ENCODE measurements at places on chromosomes 12 and 14.

- no peak for DNase-seq
These were observed 225.2 kb downstream of the FUT8 start for GRCh38 chr14:65637780-65638179.

- no peak for DNase-seq
These were observed 343 bp upstream of the NOVA1 start for GRCh38 chr14:26598081-26598671.

- no peak for DNase-seq
These were observed 55.3 kb upstream of the FGD4 start for GRCh38 chr12:32344047-32344446.

- DNase-seq = no peak
These were observed 79.4 kb downstream of the DACT1 start for GRCh38 chr14:58717211-58717610.

DNA sequence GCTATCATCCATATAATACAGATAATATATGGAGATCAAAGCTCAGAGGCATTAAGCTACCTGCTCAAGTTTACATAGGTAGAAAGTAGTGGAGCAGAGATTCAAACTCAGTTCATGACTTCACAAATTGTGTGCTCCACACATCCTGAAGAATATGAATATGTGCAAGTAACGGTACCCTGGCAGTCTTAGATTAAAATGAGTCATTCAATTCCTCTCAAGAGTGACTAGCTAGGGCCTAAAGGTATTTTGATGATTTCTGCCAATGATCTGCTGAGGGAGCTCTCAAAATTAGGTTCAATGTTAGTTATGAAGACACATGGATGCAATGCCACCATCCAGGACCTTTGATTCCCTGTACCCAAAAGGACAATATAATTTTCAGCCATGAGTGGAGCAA lies 58.9 kb downstream of the GRIP1 start:
- DNase-seq = no peak

GRCh38 chr12:119089380-119090013 lies 89.2 kb upstream of the HSPB8 start:
- no peak for DNase-seq

- no peak for DNase-seq
These were observed 127.6 kb upstream of the ARID2 start for GRCh38 chr12:45601888-45602287.

GRCh38 chr14:43003845-43004244 lies 1397.2 kb downstream of the LRFN5 start:
- no peak for DNase-seq

- no peak for DNase-seq
These were observed 287.6 kb upstream of the PWP1 start for GRCh38 chr12:107397890-107398500.

- no peak for DNase-seq
These were observed 114.1 kb upstream of the PWP1 start for GRCh38 chr12:107571492-107571891.

- DNase-seq = no peak
These were observed 23.6 kb upstream of the FOS start for GRCh38 chr14:75254901-75255584.

DNA sequence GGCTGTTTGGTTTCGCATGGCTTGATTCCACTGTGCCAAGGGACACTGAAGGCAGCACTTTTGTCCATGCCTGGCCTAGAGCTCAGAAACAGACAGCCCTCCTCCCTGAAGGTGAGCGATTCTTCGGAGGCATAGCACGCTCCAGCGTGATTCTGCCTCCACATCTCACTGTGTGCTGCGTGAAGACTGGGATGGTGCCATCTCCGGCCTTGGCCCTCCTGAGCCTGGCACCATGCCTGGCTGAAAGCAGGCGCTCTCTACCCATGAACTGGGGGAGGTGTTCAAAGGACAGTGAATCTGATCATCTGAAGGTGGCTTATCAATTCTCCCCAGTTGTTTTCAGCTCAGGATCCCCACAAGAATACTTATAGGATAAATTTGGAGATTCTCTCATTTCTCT lies 187.4 kb downstream of the TTC7B start:
- no peak for DNase-seq

GRCh38 chr14:76293923-76294322 lies 82.0 kb upstream of the ESRRB start:
- DNase-seq = no peak

DNA sequence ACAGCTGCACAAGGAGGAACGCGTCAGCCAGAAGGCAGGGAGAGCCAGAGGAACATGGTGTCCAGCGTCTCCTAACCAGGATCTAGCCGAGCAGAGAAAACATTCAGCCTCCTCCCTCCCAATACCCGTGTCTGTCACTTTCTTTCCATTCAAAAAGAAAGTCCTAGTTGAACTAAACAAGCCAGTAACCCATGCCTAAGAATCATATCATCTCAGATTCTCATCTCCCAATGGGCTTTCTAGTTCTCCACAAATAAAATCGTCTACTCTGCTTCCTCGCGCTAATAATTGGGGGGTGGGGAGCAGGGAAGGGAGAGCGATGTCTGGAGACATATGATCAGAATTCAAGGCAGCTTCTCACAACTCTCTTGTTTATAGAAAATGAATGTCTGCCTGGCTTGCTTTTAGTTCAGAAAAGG lies 7.4 kb downstream of the NKX2-1 start:
- no peak for DNase-seq

DNA sequence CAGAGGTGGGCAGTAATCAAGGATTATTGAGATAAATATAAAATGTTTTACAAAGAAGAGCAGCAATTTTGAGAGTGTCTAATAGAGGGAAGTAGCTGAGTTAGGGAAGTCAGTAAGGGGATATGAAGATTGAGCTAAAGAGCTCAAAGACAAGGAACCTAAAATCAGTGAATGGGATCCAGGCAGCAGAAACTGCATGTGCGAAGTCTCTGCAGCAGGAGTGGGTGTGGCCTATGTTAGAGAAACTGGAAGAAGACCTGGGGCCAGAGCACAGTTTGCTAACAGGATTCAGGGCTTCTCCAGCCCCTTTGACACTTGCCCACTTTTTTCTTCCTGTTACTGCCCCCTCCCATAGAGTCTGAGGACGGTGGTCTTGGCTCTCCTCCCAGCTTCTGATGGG lies 36.3 kb upstream of the PLXNC1 start:
- peak; percentile 44 for DNase-seq

DNA sequence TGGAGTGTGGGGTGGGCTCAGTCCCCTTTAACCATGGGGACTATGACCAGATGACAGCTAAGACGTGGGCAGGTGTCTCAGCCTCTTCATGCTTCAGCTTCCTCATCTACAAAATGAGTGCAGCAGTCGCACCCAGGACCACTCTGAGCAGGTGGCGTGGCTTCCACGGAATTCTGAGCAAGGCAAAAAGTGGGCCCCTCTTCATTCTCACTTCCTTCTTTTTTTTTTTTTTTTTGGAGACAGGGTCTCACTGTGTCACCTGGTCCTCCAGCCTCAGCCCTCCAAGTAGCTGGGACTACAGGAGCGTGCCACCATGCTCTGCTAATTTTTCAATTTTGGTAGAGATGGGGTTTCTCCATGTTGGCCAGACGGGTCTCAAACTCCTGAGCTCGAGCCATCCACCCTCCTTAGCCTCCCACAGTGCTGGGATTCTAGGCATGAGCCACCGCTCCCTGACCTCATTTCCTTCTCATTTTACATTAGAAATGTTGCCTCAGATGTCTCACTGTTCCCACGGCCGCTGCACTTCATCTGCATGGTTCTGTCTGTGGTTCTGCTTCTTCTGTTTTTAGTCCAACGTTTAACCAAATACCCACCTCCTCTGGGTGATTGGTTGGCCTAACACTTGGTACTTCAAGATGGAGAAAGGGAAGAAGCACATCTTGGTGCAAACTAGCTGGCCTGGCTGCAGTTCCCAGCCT lies 41.3 kb upstream of the BCL7A start:
- DNase-seq = peak; percentile 87

DNA sequence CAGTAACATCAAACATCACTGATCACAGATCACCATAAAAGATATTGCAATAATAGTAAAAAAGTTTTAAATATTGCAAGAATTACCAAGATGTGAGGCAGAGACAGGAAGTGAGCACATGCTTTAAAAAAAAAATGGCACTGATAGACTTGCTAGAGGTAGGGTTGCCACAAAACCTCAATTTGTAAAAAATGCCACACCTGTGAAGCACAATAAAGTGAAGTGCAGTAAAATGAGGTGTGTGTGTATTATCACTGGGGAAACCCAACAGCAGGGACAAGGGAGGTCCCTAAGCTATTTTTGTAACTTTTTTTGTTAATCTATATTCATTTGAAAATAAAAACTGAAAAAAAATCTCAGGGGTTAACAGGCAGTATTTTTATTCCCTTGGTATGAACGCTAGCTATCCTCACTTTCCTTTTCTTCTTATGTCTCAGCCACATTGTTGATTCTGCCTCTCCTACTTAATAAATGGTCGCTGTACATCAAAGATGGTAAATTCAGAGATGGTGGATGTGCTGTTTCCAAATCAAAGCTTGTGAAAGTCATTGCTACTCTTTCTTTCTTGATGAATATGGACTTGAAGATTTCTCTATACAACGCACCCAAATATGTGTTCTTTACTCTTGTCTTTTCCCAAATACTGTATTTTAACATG lies 14.0 kb upstream of the KLRD1 start:
- DNase-seq = no peak

DNA sequence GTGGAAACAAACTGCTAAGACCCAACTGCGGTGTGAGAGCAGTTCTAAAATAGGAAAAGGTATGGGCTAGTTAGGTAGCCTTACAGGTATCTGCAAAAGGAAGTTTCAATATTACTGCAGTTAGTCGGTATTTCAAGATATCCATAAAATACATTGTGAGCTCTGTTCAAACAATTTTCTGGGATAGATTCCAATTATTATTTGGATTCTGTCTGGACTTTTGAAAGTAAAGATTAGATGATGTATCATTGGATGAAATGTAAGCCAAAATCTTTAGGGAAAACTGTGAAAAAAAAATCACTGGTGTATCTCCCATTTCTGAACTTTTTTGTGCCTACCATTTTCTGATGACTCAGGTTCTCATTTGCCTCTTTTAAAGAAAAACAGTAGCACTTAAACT lies 621.6 kb downstream of the CCER1 start:
- no peak for DNase-seq

- no peak for DNase-seq
These were observed 37.9 kb downstream of the LRRK2 start for GRCh38 chr12:40262657-40263056.

DNA sequence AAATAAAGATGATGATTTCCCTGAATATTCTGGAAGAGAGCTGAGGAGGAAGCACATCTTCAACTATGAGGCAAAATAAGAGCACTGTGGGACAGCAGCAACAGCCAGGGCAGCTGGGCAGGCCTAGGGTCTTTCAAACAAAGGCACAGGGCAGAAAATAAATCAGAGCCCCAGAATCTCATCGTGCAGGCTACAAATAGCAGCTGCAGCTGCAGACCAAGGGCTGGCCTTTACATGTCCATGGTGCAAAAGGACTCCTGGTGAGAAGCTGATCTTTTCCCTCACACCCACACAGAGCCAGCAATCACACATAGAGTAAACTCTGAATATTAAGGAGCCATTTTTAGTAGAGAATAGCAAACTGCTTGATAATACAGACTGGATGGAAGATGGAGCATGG lies 13.6 kb upstream of the MYBPC1 start:
- DNase-seq = no peak

GRCh38 chr12:53872367-53872766 lies 66.3 kb upstream of the HOXC13 start:
- no peak for DNase-seq

- no peak for DNase-seq
These were observed 557.0 kb downstream of the SLC6A15 start for GRCh38 chr12:84355561-84355960.

GRCh38 chr12:11884706-11885105 lies 186.0 kb upstream of the BCL2L14 start:
- DNase-seq = peak; percentile 86

GRCh38 chr14:91410771-91411536 lies 6.7 kb downstream of the CCDC88C start:
- DNase-seq = no peak

DNA sequence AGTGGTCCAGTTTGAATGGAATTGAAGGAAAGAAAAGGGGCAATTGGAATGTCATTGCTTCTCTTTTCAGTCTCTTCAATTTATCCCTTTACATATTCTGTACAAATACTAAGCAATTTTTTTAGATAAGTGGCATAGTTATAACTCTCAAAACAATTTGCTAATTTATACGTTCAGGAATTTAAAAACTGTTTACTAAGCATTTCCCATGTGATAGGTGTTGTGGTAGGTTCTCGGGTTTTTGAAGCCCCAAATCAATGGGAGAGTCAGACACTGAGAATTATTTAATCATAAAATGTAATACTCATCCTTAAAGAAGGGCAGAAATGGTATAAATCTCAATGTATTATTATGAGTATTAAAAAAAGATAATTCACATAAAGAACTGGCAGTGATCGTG lies 197.1 kb downstream of the CNTN1 start:
- no peak for DNase-seq

GRCh38 chr14:92398888-92399636 lies 76.1 kb downstream of the SLC24A4 start:
- no peak for DNase-seq

DNA sequence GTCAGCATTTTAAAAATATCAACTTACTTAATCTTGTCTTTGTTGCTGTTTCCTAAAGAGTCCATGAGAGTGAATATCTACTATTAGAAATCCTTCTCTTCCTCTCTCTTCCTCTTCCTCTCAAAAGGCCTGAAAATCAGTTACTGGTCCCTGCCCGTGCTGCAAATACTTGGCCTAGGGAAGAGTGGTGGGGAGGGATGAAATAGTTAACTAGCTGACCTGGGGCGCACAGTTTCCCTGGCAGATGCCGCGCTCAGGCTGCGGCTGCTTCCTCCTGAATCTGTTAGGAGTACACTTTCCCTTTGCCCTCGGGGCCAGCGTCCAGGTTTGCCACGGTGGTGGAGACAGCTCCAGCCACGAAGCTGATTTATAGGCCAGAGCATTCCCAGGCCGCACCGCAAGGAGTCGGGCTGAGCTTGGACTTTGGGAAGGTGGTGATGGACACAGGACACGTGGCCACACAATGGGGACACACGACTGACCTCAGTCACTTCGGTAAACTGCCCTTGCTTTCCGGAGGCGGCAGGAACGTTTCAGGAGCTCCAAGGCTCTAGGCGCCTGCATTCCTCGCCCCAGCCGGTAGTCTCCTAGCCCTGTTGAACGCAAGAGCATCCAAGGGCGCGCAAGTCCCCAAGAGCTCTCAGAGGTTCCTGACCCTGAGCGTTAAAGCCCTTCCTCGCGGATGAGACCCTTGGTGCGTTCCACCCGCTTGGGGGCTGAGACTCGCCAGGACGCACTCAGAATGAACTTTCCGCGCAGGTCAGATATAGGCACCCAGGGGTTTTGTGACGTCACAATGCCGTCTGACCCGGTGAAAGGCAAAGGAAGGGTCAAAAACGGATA lies 7.1 kb upstream of the ASCL1 start:
- no peak for DNase-seq

GRCh38 chr14:35669782-35670181 lies 135.8 kb downstream of the INSM2 start:
- DNase-seq = no peak

DNA sequence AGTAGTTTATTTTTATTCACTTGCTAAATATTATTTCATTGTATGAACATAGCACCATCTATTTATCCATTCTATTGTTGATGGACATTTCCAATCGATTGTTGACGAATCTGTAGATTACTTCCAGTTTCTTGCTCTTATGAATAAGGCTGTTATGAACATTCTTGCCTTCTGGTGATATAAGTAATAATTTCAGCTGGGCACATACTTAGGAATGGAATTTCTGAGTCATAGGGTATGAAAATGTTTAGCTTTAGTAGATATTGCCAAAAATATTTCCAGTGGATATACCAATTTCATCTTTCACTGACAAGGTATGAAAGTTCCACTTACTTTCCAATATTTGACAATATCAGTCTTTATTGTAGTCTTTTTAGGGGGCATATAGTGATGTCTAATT lies 468.5 kb downstream of the ETNK1 start:
- DNase-seq = no peak

- peak; percentile 79 for DNase-seq
These were observed 136.5 kb upstream of the CPSF6 start for GRCh38 chr12:69102856-69103255.

All from inflammatory macrophage treated with lipopolysaccharide for 1 hour (primary cell).